ENCODE measurements at places on chromosomes 16 and 17. TPM values are rescaled to one million over a fixed set of nuclear protein-coding genes. Genes with fewer than 3 reads are reported as not detected.

LPCAT2 gene
- 0.30 TPM for total RNA-seq

PIMREG gene
- 20.6 TPM for total RNA-seq

DNA sequence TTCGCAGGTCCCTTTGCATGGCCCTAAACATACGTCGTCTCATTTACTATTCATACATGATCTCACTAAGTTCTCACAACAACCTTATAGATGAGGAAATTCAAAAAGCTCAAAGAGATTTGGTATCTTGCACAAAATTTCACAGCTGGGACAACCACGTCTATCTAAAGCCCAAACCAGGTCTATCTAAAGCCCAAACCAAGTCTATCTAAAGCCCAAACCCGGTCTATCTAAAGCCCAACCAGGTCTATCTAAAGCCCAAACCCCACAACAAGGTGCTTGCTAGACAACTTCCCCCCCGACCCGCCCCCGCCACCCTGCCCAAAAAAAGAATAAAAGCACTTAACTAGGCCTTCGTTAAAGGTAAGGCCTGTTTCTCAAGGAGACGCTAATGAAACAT is 174.9 kb downstream of the VPS53 start:
- H3K36me3 ChIP-seq = peaks cover 27% of the 10 kb centered on the region
- H3K4me1 ChIP-seq = peaks cover 17% of the 10 kb centered on the region
- H3K27me3 ChIP-seq = no peaks in the 10 kb centered on the region
- no peak for DNase-seq
- no peak overlapping the region for H3K4me3 ChIP-seq

DNA sequence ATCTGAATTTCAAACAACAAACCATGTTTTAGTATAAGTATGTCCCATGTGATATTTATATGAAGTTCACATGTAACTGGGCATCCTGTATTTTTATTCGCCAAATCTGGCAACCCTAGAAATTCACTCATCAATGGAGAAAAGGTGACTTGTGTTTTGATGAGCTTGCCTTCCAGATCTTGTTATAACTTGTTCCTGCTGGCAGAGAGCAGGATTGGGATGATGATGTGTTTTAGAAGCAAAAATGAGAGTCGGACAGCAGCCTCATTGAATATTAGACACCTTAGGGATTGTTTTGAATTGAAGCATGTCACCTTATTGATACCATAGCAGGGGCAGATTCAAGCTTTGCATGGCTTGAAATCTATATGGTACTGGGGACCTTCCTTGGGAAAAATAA is 85.4 kb upstream of the MED13 start:
- no peak overlapping the region for H3K27ac ChIP-seq
- H3K4me1 ChIP-seq = no peaks in the 10 kb centered on the region
- H3K36me3 ChIP-seq = no peaks in the 10 kb centered on the region
- peaks cover 23% of the 10 kb centered on the region for H3K27me3 ChIP-seq

GRCh38 chr16:4231367-4231766 is 10.5 kb downstream of the SRL start:
- H3K4me3 ChIP-seq = no peak overlapping the region
- peaks cover 2% of the 10 kb centered on the region for H3K27me3 ChIP-seq
- H3K4me1 ChIP-seq = no peaks in the 10 kb centered on the region
- H3K36me3 ChIP-seq = no peaks in the 10 kb centered on the region
- no peak for DNase-seq

- no peak for DNase-seq
- H3K27me3 ChIP-seq = peaks cover 6% of the 10 kb centered on the region
- no peak overlapping the region for H3K4me3 ChIP-seq
- no peaks in the 10 kb centered on the region for H3K36me3 ChIP-seq
- no peaks in the 10 kb centered on the region for H3K4me1 ChIP-seq
- H3K27ac ChIP-seq = no peak overlapping the region
Measured at GRCh38 chr17:80513892-80514291, 30.7 kb upstream of the RPTOR start.
